ENCODE measurements at places on chromosomes 12 and 14. TPM values are rescaled to one million over a fixed set of nuclear protein-coding genes. Genes with fewer than 3 reads are reported as not detected.
A peak's percentile ranks its signal among the peaks of the same experiment; 100 is the strongest.

The TEX52 gene
- polyA plus RNA-seq = not detected

GRCh38 chr14:50222055-50222613 lies 9.2 kb downstream of the SOS2 start:
- no peak for DNase-seq

DNA sequence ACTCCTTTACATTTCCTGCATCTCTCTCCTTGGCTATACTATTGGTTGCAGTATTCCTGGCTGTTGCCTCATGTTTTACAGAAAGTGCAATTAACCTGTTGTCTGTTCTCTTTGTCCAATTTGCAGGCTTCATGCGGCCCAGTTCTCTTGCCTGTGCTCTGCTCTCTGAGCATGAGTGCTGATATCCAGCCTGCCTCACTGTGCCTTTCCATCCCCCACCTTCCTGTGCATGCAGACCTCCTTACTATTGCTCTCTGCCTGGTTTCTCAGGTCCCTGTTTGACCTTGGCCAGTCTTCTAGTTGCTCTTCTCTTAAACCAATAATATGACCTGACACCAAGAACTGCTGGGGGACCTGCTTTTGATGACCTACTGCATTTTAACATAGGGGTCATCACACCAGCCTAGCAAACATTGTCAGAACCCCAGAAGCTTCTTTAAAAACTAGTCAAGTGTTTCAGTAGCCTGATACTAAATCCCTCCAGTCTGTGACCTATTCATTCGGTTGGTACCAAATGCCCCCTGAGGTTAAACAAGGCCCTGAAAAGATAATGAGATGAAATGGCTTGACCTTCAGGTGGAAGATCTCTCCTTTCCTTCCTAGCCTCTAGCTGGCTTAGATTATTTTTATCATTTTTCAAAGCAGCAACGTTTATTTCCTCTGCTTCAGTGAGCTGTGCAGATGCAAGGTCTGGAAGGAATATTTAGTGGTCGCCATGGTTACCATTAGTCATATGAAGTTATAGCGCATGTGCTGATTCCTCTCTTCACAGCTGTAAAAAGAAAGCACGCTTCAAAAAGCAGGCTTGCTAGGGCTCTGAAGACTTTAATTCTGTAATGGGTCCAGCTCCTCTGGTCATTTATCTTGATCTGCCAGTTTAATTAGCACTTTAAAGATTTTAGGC lies 216.5 kb downstream of the PHLDA1 start:
- DNase-seq = peak; percentile 44

- peak; percentile 94 for DNase-seq
Observed at GRCh38 chr12:14554281-14555007, 13.2 kb downstream of the PLBD1 start.

Data from small intestine (tissue), 16 donors.